Left renal cortex interstitium (tissue), 4 donors: ENCODE measurements at places on chromosomes 11 and 22.

GRCh38 chr11:32137263-32137662, 46.4 kb downstream of the RCN1 start:
- no peak for DNase-seq

DNA sequence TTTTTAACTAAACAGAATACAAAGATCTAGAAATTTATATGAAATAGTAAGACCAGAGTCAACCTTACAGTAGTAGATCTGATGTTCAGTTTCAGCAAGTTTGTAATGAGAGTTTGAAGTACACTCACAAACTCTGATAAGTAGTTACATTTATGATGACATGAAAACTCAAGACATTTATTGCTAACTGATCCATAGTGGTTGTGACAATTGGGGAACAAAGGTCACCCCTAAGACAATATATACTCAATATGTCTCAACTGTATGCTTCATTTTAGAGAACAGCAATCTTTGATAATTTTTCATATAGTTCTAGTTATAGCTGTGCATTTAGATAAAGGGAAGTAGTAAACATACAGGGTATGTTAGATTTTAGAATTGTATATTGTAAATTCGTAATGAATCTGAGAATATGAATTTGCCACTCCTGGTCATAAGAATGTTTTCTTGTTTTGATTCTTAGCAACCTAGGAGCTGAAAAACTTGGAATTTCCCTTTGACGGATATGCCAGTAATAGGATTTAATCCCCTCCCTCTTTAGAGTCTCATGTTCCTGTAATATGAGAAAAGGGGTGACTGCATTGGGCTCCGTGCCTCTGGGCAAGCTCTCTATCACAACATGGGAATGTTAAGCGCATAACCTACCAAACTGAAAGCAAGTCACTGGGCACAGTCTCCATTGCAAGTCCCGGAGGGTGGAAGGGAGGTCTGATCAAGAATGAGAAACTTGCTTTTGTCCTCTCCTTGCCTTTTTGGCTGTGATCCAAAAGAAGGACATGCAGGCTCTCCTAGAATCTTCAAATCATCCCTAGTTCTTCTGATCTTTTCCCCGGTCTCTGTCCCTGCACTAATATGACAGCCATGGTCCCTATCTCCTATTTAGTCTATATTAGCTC, 11.4 kb downstream of the OR10D3 start:
- no peak for DNase-seq

DNA sequence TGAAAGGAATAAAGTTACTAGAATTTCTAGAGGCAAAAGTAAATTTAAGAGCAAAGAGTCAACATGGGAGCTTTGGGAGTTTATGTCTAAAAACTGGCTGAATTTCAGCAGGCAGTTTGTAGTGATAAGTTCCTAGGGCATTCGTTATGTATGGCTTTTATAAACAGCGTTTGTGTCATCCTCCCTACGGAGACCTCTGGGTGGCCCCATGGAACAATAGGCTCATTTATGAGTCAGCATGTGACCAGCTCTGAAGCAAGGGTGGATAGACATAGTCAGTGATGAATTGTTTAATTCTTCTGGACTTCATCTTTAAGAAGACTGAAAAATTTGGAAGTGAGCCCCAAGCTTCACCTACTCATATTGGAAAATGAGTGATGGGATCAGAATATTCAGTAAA, 37.1 kb downstream of the SVIP start:
- no peak for DNase-seq

- no peak for DNase-seq
These were observed 47.2 kb upstream of the SYT7 start for GRCh38 chr11:61627850-61628661.

- DNase-seq, result no peak
These were observed 451.9 kb downstream of the ETS1 start for GRCh38 chr11:128135451-128135850.

DNA sequence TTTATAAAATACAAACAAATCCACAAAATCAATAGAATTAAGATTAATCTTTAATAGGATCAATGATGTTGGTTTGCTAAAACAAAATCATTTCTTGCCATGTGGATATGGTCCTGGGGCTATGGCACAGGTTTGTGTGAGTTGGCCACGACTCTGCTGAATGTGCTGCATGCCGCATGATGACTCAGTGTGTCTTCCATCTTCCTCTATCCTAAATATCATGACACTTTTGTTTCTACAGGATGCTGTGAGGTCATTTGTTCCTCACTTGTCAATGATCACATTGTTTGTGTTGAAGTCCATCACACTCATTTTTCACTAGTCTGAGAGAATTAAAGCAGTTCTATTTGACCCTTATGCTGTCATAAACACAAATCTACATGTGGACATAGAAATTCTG, 167.2 kb upstream of the ZBED5 start:
- no peak for DNase-seq
